ENCODE measurements at places on chromosomes 1 and 21.

DNA sequence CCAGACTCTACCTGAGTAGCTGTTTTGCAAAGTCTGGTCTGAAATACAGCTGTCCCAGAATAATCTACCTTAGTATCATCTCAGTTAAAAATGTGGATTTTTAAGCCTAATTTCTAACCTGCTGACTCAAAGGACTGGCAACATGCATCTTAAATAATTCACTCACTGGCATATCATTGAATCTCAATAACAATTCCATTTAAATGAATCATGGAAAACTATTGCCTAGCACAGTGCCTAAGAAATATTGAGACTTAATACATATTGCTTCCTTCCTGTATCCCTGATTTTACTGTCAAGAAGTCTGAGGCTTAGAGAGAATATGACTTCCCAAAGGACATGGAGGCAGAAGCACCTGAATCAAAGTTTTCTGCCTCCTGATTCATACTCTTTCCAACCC, 3.1 kb downstream of the CCDC190 start:
- no peak for DNase-seq

DNA sequence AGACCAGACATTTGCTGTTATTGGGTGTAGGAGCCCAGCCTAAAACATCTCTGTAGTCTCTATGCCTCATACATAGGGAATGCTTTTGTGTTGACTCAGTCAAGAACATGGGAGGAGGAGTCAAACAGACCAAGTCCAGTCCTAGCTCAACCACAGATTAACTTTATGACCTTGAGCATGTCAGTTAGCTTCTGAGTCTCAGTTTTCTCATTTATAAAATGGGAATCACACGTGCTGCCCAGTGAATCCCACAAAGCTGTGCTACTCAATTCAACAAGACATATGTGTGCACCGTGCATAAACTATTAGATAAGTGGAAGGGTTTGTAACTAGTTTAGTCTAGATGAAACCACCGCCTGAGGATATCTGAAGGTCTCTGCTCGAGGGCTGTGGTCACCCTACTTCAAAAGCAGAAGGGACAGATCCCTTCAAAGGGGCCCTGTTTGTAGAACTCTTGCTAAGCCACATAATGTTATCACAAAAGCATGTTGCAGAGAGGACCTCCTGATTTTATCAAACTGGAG, 109.5 kb upstream of the NFIA start:
- DNase-seq, result no peak

DNA sequence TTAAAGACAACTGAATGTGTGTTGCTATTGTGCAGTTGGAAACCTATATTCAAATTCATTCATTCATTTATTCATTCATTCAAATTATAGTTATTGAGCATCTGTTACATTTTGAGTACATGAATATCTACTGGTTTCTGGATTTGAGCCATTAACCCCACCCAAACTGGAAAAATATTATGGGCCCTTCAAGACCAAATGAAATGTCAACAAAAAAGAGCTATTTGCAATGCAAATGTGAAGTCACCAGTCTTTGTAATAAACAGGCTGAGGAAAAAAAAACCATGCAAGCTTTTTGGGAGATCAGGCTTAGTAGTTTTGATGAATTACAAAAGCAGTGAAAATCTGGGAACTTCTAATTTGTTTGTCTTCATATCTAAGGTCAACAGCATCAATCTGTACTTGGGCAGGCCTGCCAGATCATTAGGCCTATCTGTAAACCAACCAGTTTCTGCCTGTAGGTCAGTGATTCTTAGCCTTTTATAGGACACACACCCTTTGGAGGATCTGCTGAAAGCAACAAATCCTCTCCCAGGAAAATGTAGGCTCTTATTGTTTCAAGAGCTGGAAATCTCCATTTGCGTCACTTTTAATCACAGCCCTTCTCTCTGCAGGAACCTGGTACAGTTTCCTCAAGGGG, 134.7 kb downstream of the FAM78B start:
- no peak for DNase-seq

GRCh38 chr1:157725221-157725577, 24.6 kb upstream of the FCRL3 start:
- no peak for DNase-seq

- no peak for DNase-seq
Measured at GRCh38 chr1:99756598-99756997, 9.8 kb downstream of the FRRS1 start.

- DNase-seq, result no peak
Measured at GRCh38 chr1:53292690-53293089, 35.2 kb downstream of the LRP8 start.

GRCh38 chr1:31040038-31040437, 25.5 kb downstream of the PUM1 start:
- DNase-seq, result no peak

DNA sequence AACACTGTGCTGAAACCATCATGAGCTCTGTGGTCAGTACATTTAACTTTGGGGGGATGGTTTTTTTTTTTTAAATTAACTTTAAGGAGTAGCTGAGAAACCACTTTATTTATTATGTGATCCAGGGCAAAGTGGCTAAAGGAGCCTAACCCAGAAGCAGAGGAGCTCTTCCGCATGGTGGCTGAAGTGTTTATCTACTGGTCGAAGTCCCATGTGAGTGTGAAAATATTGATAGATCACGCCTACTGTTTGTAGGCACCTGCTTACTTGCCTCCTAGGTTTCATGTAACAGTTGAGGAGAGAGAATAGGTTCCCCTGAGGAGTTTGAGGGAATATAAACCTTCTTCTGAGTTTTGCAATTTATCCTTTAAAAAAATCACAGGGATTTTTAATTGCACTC, 181.4 kb downstream of the ZP4 start:
- no peak for DNase-seq

DNA sequence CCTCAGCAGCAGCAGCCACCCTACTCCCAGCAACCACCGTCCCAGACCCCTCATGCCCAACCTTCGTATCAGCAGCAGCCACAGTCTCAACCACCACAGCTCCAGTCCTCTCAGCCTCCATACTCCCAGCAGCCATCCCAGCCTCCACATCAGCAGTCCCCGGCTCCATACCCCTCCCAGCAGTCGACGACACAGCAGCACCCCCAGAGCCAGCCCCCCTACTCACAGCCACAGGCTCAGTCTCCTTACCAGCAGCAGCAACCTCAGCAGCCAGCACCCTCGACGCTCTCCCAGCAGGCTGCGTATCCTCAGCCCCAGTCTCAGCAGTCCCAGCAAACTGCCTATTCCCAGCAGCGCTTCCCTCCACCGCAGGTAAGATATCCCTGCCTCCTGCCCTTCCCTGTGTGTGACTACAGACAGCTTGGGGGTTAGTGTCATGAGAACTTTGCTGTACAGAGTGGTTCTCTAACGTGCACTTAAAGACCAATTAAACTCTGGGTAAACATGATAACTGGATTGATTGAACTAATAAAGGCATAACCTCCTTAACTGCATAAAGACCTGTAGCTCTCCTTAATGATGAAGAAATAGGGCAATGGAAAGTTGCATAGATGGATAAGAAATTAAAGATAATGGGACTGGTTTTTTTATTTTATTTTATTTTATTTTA, 35.6 kb downstream of the ARID1A start:
- DNase-seq, result no peak

- peak; percentile 61 for DNase-seq
Measured at GRCh38 chr1:155085504-155086127, 7.0 kb downstream of the EFNA3 start.

DNA sequence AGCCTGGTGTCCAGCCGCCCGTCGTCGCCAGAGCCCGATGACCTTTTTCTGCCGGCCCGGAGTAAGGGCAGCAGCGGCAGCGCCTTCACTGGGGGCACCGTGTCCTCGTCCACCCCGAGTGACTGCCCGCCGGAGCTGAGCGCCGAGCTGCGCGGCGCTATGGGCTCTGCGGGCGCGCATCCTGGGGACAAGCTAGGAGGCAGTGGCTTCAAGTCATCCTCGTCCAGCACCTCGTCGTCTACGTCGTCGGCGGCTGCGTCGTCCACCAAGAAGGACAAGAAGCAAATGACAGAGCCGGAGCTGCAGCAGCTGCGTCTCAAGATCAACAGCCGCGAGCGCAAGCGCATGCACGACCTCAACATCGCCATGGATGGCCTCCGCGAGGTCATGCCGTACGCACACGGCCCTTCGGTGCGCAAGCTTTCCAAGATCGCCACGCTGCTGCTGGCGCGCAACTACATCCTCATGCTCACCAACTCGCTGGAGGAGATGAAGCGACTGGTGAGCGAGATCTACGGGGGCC, 1.2 kb downstream of the OLIG2 start:
- DNase-seq, result no peak

- no peak for DNase-seq
Measured at GRCh38 chr1:167328306-167328815, 107.7 kb downstream of the POU2F1 start.

- no peak for DNase-seq
Measured at GRCh38 chr1:8740034-8740449, 77.4 kb downstream of the RERE start.

GRCh38 chr21:37552496-37553029, 186.0 kb downstream of the DYRK1A start:
- DNase-seq, result no peak

DNA sequence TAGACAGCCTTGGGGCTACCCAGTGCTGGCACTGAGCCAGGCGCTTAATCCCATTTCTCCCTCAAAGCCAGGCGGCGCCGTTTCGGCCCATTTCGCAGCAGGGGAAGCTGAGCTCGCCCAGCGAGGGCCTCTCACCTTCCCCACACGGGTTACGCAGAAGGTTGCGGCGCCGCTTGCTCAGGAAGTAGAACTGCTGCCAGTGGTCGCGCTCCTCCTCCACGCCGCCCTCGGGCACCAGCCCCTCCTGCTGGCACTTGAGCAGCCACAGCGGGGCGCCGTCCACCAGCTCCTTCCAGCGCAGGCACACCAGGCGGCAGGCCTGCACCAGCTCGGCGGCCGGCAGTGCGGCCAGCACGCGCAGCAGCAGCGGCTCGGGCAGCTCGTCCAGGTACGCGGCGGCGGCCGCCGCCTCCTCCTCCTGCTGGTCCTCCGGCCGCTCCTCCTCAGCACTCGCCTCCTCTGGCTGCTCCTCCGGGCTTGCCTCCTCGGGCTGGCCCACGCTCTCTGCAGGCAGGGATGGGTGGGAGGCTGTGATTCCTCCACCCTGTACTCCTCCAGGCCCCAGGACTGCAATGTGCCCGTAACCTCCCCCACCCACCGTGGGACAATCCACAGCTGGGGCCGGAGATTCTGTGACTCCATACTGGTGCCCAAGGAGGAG, 3.8 kb downstream of the FBXO2 start:
- peak; percentile 65 for DNase-seq

- DNase-seq, result no peak
Measured at GRCh38 chr1:42979036-42979430, 20.4 kb upstream of the SLC2A1 start.

DNA sequence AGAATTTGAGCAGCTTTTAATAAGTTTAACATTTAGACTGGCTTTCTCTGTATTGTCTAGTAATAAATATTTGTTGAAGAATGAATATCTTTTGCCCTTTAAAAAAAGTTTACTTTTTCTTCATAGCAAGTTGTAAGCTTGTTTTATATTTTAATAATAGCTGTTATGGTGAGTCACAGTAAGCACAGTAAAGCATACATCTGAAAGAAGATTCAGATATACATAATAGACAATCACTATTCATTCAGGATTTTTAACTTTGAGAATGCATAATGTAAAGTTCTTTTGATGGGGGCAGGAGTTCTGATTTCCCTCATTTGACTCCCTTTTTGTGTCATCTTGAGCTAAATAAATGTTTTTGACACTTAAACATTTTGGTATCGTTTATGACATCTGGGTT, 66.0 kb downstream of the ZMYM4 start:
- DNase-seq, result no peak

- DNase-seq, result no peak
Measured at GRCh38 chr1:20074055-20074724, 4.2 kb downstream of the PLA2G5 start.

DNA sequence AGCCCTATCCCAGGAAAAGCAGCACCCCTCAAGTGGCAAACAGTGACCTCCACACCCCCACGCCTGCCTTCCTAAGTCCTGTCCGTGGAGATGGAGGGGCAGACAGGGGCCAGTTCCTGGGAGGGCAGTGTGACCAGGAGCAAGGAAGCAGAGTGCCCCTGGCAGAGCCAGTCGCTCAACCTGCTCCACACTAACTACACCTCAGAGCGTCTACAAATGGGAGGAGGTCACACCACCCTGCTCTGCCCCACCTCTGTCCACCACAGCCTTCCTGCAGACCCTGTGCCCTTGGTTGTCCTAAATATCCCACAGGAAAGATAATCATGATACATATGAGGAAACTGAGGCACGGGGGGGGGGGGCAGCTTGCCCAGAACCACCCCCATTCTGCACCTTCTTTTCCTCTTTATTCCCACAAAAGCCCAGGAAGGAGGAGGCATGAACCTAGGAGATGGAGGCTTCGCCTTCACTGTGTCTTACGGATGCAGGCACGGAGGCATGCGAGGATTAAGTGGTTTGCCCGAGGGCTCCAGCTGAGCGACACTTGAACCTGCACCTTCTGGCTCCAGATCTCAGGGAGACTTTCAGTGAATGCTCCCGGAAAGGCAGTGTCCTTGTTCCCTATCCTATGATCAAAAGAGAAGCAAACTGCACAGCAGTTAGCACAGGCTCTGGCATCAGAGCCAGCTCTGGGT, 42.7 kb upstream of the SELENON start:
- no peak for DNase-seq

- DNase-seq, result no peak
Measured at GRCh38 chr1:151058692-151059091, 730 bp downstream of the CDC42SE1 start.

- no peak for DNase-seq
Measured at GRCh38 chr1:248802454-248802853, 23.3 kb downstream of the SH3BP5L start.

DNA sequence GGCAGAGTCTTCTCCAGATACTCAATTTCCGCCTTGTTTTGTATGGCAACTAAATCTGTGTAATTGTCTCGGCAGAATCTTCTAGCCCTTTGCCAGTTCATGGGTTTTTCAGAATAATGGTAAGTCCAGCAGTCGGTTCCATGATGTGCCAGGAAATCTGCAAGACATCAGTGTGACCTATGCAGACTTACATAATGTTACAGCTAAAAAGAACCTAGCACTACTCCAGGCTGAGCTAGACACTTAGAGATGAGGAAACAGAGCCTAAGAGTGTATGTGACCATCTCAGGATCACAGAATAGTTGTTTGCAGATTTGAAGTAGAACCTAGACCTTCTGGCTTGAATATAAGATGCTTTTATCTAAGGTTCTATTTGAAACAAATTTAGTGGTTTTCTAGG, 2.8 kb downstream of the SELL start:
- DNase-seq, result no peak

GRCh38 chr1:198892065-198892464, 253.2 kb downstream of the PTPRC start:
- no peak for DNase-seq

- no peak for DNase-seq
Measured at GRCh38 chr1:21669258-21670058, at the start of gene RAP1GAP. RAP1GAP (minus strand) TSS chr1:21669357; CDS start chr1:21620032, 49,325 bp downstream.

GRCh38 chr1:203569490-203570318, 56.9 kb upstream of the ATP2B4 start:
- DNase-seq, result no peak

GRCh38 chr21:32843561-32843960, 72.0 kb upstream of the PAXBP1 start:
- no peak for DNase-seq

DNA sequence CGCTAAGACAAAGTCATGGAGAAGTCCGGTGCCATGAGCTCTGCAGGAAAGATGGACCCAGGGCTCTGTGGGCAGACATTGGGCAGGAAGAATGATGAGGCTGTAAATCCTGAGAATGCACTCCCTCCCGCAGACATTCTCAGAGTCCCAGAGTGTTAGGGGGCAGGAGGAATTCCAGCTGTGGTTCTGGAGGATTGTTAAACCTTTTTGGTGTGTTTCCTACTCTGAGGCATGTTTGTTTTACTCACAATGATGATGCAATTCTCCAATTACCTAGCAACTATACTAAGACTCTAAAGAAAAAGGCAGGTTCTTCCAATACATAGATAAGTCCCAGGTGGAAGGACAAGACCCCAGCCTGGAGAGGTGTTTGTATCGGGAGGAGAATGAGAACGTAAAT, 2.8 kb upstream of the CAPN9 start:
- DNase-seq, result no peak

Data from T-helper 17 cell (primary cell).